ENCODE measurements at places on chromosomes 1 and 21.

- DNase-seq, result no peak
These were observed 75.7 kb downstream of the PTPN14 start for GRCh38 chr1:214475746-214476145.

GRCh38 chr1:24830680-24831272 lies 85.5 kb downstream of the CLIC4 start:
- DNase-seq, result peak; percentile 87

- DNase-seq, result no peak
These were observed 7.1 kb upstream of the ANP32E start for GRCh38 chr1:150243003-150243402.

- DNase-seq, result peak; percentile 89
These were observed 166.8 kb upstream of the IVNS1ABP start for GRCh38 chr1:185483664-185484450.

DNA sequence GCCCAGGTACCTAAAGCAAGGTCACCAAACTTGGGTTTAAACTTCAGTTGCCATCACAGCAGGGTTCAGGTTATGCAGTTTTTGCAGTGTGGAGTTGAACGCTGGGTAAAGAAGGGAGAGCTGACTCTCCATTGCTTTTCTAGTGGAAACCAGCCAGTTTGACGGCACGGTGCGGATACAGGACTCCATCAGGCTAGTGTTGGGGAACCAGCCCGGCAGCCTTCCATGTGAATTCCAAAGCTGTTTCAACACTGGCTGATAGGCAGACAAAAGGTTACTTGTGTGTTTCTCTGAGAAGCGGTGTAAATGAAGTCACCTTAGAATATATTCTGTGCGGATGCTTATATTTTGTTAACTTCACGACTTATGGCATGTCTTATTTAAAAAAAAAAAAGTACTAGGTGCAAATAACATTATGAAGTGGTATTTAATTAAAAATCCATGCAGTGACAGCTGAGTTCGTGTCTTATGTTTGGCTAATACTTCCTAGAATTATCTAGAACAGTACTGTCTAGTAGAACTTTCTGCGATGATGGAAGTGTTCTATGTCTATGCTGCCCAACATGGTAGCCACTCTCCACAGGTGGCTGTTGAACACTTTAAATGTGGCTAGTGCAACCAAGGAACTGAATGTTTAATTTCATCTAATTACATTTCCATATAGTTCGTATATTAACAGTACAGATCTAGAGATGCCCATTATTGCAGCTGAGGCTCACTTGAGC lies 29.9 kb upstream of the RCAN3 start:
- DNase-seq, result no peak

- no peak for DNase-seq
These were observed 329.8 kb upstream of the BEND5 start for GRCh38 chr1:49106445-49106844.

DNA sequence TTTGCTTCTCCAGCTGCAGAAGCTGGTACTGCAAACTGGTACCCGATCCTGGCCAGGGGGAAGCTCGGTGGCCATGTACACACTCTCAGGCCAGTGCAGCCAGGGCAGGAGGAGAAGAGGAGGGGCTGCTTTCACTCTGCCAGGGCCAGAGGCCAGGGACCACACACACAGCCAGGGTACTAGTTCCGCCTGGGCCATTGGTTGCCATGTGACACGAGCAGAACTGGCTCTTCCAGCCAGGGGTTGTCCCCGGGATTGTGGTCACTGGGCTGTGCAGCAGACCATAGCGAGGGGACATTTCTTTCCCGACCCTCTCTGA lies 3.7 kb upstream of the SHISAL2A start:
- no peak for DNase-seq

DNA sequence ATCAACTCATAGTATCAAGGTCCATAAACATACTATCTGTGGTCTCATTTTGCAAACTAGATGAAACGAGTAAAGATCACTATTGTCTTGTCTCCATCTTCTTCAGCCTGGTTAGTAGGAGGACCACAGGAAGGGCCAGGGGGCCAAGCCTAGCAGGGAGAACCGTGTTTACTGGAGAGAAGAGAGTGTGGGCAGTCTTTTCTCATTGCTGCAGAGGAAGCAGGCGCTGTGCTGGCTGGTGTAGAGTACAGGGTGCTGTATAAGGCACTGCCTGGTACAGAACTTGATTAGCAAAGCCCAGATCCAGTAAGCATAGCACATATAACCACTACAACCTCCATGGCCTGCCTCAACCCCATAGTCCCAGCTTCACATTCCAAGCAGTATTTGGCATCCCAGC lies 10.0 kb upstream of the B4GALT3 start:
- DNase-seq, result no peak

- no peak for DNase-seq
These were observed 35.9 kb upstream of the PTGFRN start for GRCh38 chr1:116873680-116874271.

DNA sequence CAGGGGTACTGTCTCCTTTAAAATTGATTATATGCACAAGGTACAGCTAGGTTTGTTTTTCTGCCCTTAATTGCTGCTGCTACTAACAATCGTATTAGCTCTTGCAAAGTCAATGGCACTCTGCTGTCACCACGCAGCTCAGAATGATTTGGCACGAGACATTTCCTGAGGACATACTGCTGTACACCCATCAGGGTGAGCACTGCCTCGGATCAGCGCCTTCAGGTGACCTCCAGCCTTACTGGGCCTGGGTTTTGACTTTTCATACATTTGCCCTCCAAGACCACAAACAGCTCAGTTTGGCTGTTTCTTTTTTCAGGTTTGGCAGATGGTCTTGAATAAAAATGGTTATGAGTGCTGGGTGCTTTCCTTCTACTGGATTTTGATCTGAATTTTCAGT lies 110.9 kb downstream of the NTPCR start:
- DNase-seq, result no peak

DNA sequence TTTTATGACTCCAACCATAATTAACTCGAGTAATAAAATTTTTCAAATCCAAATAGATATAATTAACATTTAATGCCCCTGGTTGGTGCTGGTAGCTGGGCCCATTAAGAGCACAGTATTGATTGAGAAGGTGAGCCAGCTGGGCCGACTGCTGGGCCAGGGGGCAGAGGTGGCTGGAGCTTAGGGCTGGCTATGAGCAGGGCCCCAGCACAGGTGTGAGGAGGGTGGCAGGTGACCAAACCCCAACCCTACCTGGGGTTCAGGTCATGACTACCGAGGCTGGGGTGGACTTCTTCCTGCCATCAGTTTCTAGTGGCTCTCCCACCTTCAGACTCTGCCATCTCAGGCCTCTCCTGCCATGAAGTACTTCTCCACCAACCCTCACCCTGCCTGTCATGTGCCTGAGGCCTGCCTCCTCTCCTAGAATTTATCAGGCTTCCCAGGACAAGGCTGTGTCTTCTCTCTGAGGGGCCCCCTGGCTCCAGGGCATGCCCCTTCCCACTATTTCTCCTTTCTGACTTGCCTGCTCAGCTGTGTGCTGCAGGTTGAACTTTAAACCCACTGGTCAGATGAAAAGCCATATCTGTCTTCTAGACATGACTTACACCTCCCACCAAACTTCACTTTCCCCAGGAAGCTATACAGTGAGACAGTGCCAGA lies 85.6 kb downstream of the TMEM53 start:
- DNase-seq, result no peak
